Mesothelial cell of epicardium (in vitro differentiated cells): ENCODE measurements at places on chromosomes 3 and 15.

GRCh38 chr15:89462198-89462912 lies 34.0 kb downstream of the RHCG start:
- no peak for DNase-seq

- no peak for DNase-seq
These were observed 76.6 kb downstream of the AQP9 start for GRCh38 chr15:58214591-58215340.

GRCh38 chr3:159458010-159458409 lies 530.6 kb upstream of the IL12A start:
- no peak for DNase-seq

- DNase-seq: no peak
These were observed 12.1 kb upstream of the LOXL1 start for GRCh38 chr15:73914145-73914544.

DNA sequence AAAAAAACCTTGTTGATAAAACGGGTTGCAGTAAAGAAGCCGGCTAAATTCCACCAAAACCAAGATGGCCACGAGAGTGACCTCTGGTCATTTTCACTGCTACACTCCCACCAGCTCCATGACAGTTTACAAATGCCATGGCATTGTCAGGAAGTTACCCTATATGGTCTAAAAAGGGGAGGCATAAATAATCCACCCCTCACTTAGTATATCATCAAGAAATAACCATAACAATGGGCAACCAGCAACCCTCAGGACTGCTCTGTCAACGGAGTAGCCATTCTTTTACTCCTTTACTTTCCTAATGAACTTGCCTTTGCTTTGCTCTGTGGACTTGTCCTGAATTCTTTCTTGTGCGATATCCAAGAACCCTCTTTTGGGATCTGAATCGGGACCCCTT lies 14.4 kb upstream of the CDC25A start:
- no peak for DNase-seq

- DNase-seq: no peak
These were observed 618.7 kb downstream of the EDEM1 start for GRCh38 chr3:5806192-5806591.

- no peak for DNase-seq
These were observed 82.9 kb upstream of the THBS1 start for GRCh38 chr15:39497759-39498565.

- DNase-seq: no peak
These were observed 26.2 kb downstream of the TRAK1 start for GRCh38 chr3:42117175-42118008.

DNA sequence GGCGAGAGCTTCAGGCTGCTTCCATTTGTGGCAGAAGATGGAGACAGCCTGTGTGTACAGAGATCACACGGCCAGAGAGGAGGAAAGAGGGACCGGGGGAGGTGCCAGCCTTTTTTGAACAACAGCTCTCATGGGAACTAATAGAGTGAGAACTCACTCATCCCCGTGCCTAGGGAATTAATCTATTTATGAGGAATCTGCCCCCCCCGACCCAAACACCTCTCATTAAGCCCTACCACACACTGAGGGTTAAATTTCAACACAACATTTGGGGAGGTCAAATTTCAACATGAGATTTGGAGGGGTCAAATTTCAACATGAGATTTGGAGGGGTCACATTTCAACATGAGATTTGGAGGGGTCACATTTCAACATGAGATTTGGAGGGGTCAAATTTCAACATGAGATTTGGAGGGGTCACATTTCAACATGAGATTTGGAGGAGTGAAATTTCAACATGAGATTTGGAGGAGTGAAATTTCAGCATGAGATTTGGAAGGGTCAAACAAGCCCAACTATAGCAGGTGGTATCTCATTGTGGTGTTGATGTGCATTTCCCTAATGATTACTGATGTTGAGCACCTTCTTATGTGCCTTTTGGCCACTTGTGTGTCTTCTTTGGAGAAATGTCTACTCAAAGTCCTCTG lies 20.6 kb upstream of the RFTN1 start:
- no peak for DNase-seq

DNA sequence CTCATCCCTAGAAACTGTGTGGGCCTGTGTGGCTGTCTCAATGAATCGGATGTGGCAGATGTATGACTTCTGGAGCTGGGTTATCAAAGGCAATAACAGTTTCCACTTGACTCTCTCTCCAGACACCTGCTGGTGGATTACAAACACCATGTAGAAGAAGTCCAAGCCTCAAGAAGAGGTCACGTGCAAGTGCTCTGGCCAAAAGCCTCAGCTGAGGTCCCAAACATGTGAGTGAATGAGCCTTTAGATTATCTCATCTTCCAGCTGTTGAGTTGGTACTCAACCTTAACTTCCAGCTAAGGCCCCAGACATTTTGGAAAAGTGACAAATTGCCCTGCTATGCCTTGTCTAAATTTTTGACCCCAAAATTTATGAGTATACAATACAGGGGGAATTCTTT lies 42.7 kb upstream of the IL12A start:
- DNase-seq: no peak

GRCh38 chr15:97140216-97140615 lies 809.7 kb downstream of the NR2F2 start:
- no peak for DNase-seq

DNA sequence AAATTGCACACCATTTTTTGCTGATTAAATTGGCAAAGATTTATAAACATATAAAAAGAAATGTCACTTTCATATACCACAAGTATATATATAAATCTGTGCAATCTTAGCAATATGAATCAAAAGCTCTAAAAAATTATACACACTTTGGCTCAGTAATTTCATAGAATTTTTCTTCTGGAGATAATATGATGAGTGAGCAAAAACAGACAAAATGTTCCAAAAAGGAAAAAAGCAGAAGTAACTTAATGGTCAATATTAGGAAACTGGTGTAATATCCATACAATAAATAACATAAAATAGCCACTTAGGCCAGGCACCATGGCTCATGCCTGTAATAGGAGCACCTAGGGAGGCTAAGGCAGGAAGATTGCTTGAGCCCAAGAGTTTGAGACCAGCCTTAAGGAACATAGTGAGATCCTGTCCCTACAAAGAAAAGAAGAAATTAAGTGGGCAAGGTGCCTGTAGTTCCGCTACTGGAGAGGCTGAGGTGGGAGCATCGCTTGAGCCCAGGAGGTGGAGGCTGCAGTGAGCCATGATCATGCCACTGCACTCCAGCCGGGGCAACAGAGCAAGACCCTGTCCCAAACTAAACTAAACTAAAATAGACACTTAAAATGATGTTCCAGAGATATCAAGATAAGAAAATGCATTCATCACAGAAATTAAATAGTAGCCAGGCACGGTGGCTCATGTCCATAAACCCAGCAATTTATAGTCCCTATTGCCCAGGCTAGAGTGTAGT lies 52.1 kb downstream of the TFDP2 start:
- no peak for DNase-seq

DNA sequence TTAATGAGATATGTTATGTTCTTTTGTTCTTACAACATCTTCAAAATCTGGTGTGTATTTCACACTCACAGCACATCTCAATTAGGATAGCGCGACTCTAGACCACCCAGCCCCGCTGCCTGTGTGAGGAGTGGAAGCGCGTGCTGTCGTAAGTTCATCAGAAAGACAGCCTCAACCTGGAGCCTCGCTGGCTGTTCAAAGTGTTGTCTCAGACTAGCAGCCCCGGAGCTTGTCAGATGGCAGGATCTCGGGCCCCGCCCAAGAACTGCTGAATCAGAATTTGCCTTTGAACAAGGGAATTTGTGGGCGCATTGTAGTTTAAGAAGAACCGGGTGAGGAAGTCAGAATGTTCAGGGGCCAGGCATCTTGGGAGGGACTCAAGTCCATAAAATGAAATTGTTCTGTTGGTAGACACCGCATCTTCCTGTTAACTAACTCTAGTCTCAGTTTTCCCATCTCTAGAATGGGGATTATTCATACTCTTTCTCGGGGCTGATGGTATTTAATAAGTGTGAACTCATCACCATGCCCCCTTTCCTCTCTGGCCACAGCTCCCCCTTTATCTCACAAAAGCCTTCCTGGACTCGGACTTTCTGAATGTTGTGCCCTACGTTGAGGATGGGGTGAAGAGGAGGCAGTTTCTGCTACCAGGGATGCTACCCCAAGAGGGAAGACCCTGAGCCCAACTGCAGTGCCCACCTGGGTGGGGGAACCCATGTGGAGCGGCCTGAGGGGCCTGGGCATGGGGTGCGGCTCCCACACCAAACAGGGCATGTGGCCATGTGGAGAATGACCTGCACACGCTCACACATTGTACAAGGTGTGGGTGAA lies 40.4 kb downstream of the BHLHE40 start:
- DNase-seq: no peak

DNA sequence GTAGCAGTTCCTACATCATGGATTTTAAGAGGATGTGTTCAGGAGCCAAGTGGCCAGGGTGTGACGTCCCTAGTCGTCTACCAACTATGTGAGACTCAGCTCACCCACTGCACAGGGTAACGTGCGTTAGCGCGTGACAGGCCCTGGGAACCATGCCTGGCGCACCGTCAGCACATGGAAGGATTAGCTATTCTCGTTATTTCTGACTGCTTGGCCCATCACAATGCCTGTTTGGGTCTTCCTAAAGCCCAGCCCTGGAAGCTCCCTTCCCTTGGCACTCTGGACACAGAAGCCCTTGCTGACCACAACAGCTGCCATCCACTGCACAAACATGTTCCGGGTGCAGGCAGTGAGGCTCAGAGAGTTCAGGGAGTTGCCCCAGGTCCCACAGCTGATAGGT lies 91.0 kb upstream of the RPL32 start:
- no peak for DNase-seq

GRCh38 chr15:50676799-50677483 lies 9.7 kb downstream of the TRPM7 start:
- DNase-seq: no peak

DNA sequence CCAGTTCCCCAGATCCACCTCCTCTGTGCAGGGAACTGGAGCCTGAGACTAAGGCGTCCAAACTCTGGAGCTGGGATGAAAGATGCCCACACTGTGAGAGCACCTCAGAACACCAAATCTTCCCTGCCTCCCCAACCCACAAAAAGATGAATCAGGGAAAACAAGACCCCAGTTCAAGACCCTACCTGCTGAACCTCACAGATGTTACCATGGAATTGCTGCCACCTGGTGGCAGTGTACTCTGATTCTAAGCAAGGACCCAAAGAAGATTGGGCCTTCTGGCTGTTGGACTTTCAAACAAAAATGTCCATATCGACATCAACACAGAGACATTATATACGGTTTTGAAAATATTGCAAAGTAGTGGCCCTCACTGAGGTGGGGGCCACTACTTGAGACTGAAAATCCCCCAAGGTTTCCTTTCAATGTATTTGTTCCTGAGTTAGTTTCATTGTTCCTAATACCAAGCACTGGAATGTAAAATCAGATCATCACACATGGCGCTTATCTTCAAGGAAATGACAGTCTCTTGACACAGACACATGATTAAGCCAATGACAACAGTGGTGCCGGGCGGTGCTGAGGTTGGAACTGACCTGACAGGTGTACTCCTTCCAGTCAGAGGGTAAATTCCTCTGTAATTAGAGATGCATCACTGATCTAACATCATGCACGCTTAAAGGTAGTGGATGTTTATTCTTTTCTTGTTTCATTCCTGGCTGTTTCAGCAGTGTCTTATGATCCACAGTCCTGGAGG lies 67.6 kb downstream of the SLC6A11 start:
- DNase-seq: no peak

GRCh38 chr3:189235214-189235613 lies 63.4 kb downstream of the TPRG1 start:
- no peak for DNase-seq

DNA sequence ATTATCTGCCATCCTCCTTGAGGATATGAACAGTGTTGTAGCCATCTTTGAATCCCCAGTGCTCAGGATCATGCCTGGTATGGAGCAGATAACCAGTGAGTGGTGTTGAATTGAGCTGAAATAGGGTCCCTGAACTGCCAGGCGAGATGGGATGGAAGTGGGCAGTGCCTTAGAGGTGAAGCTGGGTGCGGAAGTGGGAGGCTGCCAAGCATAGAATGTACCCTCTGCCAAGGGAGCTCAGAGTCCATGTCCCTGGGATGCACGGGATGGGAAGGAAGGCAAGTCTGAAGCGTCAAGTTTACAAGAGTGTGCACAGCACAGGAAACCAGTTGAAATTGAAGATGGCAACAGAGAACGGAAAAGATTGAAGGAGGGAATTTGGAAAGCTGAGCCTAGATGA lies 147.0 kb downstream of the CACNA1D start:
- DNase-seq: no peak
